ENCODE measurements at places on chromosomes 4 and X. TPM values are rescaled to one million over a fixed set of nuclear protein-coding genes. Genes with fewer than 3 reads are reported as not detected.

Gene FGF5
- total RNA-seq: not detected

DNA sequence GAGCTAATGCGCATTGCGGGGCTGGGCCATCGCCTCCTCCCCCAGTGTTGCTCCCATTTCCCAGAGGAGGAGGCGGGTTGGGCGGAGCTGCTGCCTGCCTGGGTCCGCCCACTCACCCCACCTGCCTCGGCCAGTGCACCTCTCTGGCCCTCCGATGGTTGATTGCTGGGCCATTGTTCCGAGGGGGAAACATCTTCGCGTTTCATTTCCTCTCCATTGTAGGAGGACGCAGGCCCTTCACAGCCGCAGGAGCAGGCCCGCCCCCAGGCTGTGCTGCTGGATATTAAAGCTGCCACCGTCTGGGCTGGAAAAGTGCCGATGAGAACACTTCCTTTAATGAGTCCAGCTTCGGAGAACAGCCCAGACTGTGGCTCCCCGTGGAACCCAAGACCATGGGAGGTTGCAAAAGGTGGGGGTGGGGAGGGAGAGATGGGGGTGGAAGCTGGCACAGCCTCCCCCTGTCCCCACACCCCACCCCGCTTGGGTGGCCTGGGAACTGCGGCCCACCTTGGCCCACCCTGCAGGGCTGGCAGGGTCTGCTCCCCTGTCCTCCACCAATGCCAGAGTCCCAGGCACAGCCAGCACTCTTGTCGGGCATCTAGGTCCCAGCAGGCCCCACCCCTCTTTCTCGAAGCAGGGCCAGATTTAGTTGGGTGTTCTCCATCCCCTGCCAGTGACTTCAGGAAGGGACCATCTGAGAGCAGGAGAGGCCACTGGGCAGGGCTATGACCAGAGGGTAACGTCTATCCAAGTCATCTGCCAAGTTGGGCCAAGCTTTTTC lies 96.6 kb downstream of the ADRA2C start:
- DNase-seq: no peak

- peak; percentile 74 for DNase-seq
Observed at GRCh38 chr4:123127218-123127617, 204.8 kb upstream of the NUDT6 start.

Gene KLKB1
- 1.2 TPM for total RNA-seq

GRCh38 chr4:27055221-27055760 lies 194.7 kb downstream of the STIM2 start:
- peak; percentile 10 for DNase-seq

DNA sequence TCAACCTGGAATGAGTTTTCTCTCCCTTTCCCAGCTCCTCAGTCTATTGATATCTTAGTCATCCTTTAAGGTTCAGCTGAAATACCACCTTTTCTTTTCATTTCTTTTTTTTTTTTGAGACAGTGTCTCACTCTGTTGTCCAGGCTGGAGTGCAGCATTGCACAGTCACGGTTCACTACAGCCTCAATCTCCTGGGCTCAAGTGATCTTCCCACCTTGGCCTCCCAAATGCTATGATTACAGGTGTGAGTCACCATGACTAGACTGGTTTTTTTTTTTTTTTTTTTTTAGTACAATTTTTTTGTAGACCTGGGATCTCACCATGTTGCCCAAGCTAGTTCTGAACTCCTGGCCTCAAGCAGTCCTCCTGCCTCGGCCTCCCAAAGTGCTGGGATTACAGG lies 28.9 kb downstream of the AFF1 start:
- DNase-seq: no peak

Gene BGN
- total RNA-seq: 62.2 TPM

GRCh38 chr4:125254106-125254505 lies 60.6 kb upstream of the FAT4 start:
- no peak for DNase-seq

DNA sequence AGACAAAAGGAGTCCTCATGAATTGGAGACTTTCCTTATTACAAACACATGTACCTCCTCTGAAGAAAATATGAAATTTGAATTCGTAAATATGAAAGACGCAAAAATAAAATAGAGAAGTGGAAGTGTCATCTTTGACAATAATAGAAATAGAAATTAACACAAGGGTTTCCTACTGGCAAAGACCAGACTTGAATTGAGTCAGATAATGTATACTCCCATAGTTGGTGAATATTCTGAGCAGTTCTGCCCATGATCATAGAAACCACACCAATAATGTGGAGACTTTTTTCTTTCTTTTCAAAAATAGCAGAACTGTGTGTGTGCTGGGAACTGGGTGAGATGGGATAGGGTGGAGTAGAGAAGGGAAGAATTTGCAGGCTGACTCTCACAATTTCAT lies 277.7 kb upstream of the TET2 start:
- DNase-seq: no peak

DNA sequence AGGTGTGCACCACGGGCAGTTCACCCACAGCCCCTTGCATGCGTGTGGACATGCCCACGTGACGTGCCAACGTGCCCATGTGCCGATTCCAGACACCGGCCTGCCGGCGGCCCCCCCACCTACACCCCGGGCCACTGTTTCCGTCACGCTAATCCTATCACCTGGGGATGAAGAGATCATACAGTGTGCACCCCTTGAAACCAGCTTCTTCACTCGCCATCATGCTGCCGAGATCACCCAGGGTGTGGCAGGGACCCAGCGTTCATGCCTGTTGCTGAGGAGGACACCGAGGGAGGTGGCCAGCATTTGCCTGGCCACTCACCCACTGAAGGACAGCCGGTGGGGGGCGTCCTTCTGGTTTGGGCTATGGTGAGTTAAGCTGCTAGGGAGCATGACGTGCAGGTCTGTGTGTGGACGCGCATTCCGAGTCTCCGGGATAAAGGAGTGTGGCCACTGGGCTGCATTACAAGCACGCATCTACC lies 14.1 kb downstream of the CTBP1 start:
- DNase-seq: no peak

DNA sequence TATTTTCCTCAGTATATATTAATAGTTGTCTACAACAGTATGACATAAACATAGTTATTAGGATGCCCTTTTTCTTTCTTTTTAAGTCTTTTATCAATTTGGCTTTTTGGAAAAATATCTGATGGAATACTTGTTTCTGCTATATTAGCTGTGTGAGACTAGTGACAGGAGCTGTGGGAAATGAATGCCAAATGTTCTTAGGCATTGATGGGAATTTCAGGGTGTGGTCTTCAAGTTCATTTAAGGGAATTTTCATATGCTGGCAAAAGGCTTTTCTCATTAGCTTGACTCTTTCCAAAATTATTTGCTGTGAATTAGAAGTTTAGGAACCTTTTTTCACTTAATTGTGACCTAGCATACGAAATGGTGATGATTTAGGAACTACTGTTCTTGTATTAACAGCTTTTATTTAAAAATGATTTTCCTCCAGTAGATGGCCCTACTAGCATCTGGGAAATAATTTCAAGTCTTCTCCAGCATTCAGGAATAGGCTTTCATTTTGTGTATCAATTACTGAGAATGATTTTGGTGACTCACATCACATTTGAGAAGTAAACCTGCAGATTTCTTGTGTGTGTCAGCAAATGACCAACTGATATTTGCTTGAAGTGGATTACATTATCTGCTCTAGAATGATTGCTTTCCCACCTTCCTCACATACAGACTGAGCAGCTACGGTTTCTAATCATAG lies 70.9 kb downstream of the HTT start:
- DNase-seq: peak; percentile 26

Gene SLC16A2
- total RNA-seq: 17.1 TPM

GRCh38 chr4:7507381-7507780 lies 72.7 kb upstream of the PSAPL1 start:
- no peak for DNase-seq

DNA sequence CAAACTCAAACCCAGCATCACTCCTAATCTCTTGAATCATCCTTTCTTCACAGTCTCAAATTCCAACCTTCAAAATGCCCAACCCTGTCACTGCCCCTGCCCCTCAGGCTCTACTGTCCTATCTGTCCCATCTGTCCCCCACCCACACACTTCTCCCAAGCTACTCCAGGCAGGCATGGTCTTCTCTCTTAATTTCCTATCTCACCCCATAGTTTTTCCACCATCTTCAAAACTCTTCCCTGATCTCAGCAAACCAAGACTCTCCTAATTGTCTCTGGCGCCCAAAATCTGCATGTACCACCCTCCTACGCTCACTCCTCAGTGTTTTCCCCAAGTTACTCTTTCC lies 644 bp downstream of the LAMP2 start:
- DNase-seq: no peak

Gene HPGDS
- 2.8 TPM for total RNA-seq

Gene AIFM1
- 22.0 TPM for total RNA-seq

DNA sequence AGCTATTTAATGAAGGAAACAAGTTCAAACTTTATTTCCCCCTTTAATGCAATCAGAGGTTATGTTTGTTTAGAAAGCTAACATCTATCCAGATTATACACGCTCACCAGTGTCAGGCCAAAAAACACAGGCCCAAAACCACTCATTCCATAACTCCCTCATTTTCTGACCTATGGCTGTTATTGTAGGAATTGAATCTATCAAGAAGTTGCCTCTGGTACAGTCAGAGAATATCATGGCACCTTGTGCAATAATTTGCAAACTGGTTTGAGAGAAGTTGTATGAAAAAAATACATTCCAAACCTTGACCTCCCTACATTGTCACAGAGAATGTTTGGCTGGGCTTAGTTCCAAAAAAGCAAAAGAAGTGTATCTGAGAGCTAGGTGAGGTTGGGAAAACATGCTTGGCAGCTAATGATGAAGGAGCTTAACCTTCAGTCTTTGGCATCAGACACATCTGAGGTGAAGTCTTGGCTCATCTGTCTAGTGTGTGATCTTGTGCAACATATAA lies 591.0 kb downstream of the ANKRD50 start:
- no peak for DNase-seq

DNA sequence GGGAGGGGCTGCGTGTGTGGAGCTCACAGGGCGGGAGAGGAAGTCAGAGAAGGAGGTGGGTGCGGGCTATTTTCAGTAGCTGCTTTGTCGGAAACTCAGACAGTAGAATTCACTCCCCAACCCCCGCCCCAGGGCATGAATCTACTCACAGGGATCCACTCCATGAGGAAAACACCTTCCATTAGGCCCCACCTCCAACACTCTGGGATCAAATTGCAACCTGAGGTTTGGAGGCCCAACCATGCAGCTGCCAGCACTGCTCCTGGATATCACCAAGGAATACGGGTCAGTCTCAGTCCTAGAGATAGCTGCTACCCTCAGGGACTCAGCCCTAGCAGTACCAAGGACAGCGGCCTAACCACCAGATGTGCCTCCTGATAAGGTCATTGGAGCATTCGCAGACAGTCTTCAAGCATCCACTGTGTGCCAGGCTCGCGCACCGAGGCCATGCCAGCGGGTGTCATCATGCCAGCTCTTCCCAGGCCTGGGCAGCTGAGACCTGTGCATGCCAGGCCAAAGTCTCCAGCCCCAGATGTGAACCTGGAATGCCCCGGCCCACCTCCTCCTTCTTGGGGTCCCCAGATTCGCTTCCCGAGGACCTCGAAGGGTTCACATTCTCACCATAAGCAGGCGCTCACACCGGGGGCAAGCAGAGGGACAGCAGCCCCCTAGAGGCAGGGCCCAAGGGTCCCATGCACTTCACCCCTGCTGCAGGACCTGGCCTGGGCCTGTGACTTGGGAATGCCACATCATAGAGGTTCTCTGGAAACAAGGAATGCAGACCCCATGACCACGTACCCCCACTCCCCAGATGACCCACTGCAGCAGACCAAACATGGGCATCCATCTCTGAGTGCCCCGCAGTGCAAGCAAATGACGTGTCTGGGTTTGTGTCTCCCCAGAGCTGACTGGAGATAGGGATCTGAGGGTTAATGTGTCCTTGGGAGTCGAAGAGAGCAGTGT lies 102.3 kb downstream of the ADRA2C start:
- DNase-seq: peak; percentile 42

DNA sequence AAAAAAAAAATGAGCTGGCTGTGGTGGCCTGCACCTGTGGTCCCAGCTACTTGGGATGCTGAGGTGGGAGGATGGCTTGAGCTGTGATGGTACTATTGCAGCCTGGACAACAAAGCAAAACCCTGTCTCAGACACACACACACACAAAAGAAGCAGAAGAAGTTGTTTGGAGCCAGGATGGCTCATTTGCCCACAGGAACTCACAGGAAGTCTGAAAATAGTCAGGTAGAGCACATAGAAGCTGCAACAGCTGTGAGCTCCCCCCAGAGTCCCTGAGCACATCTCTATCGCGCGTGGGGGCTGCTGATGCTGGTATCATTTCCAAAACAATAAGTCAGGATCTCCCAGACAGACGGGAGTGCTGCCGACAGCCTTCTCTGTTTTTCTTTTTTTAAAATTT lies 13.4 kb upstream of the DHRSX start:
- DNase-seq: no peak

Gene HPSE
- 1.0 TPM for total RNA-seq

Gene TEX13C
- not detected for total RNA-seq

Gene DIPK2B
- 30.2 TPM for total RNA-seq

DNA sequence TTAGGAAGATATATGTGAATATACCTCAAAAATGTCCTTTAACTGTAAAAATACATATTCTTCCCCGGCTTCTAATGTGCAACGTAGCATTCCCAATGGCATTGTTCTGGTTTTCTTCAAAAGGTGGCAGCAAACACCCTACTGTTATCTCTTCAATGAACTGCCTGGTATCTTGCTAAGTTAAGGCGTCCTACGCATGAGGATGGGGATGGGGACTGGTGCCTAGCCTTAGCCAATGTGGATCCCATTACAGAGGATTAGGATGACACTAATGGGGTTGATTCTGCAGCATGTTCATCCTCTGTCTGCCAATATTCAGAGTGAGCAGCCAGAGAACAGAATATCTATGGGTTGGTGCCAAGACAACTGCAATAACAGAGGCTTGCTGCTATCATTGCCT lies 334.9 kb upstream of the ADGRL3 start:
- DNase-seq: peak; percentile 39

Gene EDNRA
- total RNA-seq: 34.5 TPM

GRCh38 chr4:88859191-88859812 lies 161.7 kb upstream of the NAP1L5 start:
- DNase-seq: no peak

- peak; percentile 34 for DNase-seq
Observed at GRCh38 chrX:126770179-126770578, 49.4 kb upstream of the PRR32 start.
